ENCODE measurements at places on chromosomes 7 and 10.
A peak's percentile ranks its signal among the peaks of the same experiment; 100 is the strongest.

DNA sequence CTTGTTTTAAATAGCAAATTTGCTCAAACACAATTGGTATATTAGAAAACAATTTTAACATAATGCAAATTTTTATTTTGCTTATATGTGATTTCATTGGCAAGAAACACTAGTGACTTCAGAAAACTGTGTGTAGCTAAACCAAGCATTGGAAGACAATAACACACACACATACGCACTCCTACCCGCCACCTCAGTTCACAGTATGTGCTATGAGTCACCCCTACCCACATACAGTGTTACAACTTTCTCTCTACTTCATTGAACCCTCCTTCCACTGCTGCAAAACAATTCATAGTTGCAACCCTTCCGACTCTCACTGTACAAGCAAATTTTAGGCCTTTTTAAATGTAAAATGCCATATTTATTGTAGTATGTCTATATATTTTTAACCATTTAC is 119.9 kb upstream of the THSD7A start:
- no peak for DNase-seq

GRCh38 chr10:50538555-50539398 is 85.0 kb downstream of the SGMS1 start:
- DNase-seq: no peak

GRCh38 chr7:95330961-95331337 is 6.6 kb upstream of the PON1 start:
- no peak for DNase-seq

- no peak for DNase-seq
Measured at GRCh38 chr7:66734006-66734405, 6.5 kb upstream of the RABGEF1 start.

DNA sequence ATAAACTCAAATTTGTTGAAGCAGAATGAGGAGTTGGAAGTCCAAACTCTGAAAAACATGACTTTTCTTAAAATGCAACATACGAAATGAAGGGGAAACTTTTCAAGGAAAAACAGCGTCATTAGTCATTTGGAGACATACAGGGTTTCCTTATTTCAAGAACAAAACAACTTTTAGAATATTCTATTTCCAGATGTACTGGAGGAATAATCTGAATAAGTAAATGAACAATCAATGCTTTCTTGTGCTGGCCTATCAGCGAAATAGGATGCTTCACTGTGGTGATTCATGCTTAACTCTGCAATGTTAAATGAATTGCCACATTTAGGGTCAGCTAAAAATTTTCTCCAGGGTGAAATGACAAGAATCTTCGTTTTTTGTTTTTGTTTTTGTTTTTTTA is 114.3 kb downstream of the SEMA3C start:
- no peak for DNase-seq

- no peak for DNase-seq
Measured at GRCh38 chr10:70656489-70656888, 15.8 kb upstream of the ADAMTS14 start.

DNA sequence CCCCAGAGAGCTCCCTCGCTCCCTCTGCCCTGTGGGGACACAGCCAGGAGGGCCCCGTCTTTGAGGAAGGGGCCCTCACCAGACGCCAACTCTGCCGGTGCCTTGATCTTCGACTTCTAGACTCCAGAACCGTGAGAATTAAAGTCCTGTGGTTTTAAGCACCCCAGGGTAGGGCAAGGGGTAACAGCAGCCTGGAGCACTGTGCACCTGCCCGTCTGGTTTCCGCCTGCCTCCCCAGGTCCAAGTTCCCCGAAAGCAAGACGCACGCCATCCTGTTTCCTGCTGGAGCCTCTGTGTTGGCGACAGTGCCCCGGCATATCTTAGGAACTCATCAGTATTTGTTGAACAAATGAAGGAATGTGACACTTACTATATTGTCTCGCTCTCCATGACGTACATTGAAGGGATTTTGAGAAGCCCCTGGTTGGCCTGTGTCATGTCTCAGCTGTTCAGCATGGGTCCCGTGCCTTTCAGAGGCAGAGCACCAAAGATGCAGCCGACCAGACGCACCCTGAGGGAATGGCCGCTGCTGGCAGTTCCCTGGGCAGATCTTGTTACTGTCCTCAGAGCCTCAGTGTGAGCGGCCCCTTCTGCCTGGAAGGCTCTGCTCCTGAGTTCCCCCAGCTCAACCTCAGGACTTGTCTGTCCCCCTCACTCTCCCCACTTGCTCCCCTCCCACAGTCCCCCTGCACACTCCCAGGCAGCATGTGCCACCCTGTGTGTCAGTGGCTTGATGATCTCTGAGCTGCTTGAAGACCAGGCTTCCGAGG is 226.2 kb downstream of the TCERG1L start:
- DNase-seq: no peak

DNA sequence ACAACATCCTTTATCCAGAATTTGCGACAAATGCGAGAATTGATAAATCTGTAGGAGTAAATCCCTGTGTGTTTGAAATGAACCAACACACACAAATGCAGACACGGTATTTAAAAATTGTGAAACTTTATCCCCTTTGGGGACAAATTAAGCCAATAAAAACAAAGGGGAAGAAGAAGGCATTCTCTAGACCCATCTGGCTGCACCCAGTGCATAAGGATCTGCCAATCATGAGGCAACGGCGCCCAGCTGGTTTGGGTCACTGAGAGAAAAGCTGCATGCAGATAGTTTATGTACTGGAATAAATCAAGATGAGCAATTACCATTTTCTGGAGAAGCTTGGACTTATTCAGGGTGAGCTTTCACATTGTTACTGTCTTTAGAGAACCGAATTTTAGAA is 45.7 kb downstream of the VAX1 start:
- no peak for DNase-seq

DNA sequence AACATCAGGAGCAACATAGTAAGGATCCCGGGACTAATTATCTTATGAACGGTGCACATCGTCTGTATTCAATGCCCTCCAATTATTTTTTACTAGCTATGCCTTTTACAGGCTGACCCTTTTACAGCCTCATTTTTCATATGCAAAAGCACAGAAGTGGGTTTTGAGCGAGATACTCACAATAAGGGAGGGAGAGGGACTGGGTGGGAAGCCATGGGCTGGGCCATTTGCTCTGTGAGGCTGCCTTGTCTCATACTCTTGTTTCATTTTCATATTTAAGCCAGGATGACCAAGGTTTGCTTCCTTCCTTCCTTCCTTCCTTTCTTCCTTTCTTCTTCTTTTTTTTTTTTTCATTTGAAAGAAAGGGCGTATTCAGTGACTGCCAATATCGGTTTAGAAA is 259.3 kb downstream of the TRIL start:
- no peak for DNase-seq

DNA sequence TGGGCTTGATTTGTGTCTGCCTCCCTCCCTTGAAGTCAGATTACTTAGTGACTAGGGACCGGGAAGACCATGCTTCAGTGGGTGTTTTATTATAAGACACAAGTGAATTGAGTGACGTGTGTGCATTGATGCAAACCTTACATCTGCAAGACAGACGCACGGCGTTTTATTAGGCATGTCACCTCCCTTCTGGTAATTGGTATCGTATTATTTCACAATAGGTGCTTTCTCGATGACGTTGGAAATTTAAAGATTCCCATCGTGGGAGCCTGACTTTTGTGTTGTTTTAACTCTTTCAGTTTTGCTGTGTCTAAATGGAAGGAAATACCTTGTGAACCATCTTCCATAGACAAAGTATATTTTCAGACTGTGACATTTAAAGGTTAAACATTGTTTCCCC is 132.6 kb downstream of the INSYN2A start:
- DNase-seq: no peak

DNA sequence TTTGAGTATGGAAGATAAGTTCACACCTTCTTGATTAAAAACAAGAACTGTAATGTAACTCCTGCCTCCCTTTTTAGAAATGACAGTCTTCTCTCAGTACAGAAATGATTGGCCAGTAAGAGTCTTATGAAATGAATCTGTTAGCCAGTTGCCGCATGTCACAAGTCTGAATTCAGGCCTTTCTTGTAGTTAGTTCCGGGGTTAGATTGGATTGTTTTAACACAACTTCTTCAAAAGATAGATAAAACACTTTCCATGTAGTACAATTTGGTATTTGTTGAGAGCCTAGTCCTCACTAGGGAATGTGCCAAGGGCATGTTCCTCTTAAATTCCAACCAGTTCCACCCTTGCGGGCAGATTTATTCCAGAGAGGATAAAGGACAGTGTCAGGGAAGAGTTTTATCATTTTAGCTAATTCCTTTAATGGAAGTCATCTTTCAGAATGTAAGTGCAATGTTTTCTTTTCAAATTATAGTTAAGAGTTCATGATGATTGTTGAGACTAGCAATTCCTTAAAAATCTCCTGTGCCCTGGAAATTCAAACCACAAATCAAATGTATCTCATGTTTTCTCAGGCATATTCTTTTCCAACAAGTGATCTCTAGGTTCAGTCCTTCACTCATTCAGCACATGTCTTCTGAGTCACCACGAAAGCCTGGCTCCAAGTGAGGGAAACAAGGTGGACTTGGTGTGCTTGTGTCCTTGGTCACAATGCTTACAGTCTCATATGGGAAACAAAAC is 4.1 kb downstream of the FHIP2A start:
- DNase-seq: no peak

GRCh38 chr10:94878649-94879048 is 59.8 kb upstream of the CYP2C9 start:
- no peak for DNase-seq

- no peak for DNase-seq
Measured at GRCh38 chr10:124286621-124287020, 132.1 kb downstream of the OAT start.

GRCh38 chr10:96830511-96831199 is 1.4 kb upstream of the LCOR start:
- peak; percentile 73 for DNase-seq

DNA sequence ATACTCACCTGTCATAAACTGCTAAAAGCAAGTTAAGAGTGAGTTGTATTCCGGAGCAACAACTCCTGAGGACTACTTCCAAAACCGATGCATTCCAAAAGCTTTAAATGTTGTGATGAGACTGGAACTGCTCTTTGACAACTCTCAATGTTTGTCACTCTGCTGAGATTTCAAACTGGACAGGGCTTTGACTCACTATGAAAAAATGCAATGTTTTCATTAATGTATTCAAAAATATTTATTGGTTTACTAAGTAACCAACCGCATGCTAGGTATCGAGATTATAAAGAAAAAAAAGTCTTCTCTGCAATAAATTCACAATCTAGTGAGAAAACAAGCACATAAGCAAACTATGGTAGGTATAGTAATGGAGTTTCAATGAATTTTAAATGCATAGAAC is 107.9 kb upstream of the GNAI1 start:
- no peak for DNase-seq

- DNase-seq: no peak
Measured at GRCh38 chr10:63675171-63675570, 154.0 kb downstream of the REEP3 start.

GRCh38 chr7:143383642-143383957 is 2.5 kb downstream of the ZYX start:
- no peak for DNase-seq

DNA sequence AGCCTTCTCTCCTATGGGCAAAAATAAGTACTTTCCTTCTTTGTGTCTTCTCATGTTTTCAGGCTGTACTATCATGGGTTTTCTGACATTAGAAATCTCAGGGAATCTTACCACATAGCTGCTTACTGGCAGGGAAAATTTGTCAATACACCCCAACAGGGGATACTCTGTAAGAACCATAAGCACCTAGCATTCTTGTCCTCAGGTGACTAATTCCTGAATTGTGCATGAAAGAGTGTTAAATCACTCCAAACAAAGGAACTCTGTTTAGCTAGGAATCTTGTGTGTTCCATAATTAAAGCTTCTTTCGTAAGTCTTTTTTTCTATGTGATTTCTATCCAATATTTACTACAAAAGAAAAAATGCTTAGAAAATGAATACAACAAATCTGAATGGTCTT is 206.7 kb upstream of the POT1 start:
- no peak for DNase-seq

- DNase-seq: no peak
Measured at GRCh38 chr10:125629758-125630376, 53.1 kb downstream of the TEX36 start.

Measured in nephron progenitor cell (in vitro differentiated cells).